ENCODE measurements at places on chromosomes 12 and 14.

DNA sequence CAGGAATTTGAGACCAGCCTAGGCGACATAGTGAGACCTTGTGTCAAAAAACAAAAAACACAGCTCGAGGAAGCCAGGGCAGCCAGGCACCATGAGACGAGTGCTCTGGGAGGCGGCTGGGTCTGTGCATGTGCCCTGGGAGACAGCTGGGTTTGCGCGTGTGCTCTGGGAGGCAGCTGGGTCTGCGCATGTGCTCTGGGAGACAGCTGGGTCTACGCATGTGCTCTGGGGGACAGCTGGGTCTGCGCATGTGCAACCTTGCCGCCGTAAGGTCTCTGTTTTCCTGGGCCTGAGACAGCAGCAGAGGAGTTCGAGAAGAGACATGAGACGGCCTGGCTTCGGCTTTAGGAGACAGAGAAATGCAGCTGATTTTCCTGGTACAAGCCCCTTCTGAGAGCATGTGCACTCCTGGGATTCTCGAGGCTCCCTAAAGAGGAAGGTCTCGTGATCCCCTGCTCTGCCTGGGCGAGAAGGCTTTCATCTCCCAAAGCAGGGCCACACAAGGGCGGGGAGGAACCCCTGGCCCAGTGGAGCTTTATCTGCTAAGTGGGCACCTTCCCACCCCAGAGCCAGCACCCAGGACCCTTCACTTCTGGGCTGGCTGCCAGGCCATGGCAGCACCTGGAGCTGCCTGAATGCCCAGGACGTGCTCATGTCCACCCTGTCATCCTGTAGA is 3.5 kb upstream of the BDKRB1 start:
- no peak for DNase-seq

DNA sequence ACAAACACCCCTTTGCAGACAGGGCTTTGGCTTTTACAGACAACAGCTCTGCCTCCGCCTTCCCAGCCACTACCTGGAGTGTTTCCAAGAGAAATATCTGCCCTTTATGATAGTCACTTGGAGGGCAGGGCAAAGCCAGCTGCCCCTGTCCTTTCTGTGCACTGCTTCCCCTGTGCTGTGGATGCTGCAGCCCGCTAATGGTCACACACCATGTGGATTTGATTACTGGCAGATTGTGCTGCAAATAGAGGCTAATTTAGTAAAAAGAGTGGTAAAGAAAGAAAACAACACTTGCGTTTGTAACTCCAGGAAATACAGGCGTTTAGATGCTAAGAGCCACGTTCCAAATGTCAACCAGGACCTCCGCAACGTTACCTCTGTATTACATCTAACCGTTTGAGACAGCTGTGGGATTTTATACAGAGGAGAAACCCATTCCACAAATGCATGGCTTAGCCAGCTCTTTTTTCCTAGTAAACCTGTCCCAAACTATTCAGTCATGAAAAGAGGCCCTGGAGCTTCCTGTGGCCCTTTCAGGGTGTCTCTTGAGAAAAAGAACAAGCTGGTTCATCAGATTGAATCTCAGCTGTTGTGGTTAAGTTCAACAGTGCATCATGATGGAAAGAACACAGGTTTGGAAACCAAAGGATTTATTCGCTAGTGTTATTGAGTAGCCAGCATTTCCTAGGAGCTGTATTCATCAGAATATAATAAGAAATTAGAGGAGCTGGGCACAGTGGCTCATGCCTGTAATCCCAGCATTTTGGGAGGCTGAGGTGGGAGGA is 30.1 kb upstream of the PWP1 start:
- DNase-seq, result no peak

DNA sequence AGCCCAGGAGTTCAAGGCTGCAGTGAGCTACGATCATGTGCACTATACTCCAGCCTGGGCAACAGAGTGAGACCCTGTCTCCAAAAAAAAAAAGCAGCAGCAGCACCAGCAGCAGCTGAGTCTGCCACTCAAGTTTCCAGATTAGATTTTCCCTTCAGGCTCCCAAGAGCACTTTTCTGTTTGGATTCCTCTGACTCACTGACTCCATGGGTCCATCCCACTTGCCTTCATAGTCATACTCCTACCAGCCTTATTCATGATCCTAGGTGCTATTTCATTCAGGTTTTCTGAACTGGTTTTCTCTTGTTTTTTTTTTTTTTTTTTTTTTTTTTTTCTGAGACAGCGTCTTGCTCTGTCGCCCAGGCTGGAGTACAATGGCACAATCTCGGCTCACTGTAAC is 6.8 kb upstream of the TWF1 start:
- no peak for DNase-seq

DNA sequence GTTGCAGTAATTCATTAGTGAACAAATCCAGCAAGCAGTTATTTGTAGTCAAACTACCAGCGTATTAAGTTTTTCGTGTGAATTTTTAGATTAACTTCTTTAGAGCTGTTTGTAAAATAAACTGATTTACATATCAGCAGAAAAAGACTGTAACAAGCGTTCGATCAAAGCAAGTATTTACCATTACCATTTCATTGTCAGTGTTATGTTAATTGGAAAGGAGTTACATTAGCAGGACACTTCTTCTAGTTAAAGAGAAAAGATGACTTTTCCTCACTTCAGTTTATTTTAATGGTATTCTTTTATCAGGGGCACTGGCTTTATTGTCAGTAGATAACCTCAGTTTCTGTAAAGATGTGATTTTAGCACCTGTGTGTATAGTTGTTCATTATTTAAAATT is 151.1 kb upstream of the AEBP2 start:
- DNase-seq, result no peak

GRCh38 chr12:64627771-64628170 is 17.5 kb downstream of the RASSF3 start:
- no peak for DNase-seq

- no peak for DNase-seq
These were observed 409.8 kb downstream of the DAD1 start for GRCh38 chr14:22179190-22179589.

DNA sequence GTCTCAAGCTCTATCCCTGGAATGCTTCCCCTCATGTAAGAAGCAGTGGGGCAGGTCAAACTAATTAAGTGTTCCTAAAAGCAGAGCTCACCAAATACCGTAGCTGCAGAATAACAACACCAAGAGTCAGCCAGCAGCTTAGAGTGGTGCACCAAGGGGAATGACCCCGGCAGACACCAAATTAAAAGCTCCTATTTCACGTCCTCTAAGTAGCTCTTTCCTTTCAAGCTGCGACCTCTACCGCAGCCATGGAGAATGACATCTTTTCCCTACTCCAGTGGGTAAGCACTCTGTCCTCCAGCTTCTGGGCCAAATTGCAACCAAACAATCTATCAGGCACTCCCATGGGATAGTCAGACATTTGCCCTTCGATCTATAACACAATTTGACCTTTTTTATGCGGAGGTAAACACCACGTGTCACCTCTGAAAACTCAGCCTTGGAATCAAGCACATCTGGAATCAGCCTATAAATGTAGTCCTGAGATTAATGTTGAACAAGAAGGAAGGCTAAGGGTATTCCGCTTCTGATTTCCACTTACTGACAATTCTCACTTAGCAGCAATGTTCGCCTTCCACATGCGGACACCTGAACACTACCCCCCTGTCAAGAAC is 67.6 kb upstream of the CDKN3 start:
- DNase-seq, result peak; percentile 9

DNA sequence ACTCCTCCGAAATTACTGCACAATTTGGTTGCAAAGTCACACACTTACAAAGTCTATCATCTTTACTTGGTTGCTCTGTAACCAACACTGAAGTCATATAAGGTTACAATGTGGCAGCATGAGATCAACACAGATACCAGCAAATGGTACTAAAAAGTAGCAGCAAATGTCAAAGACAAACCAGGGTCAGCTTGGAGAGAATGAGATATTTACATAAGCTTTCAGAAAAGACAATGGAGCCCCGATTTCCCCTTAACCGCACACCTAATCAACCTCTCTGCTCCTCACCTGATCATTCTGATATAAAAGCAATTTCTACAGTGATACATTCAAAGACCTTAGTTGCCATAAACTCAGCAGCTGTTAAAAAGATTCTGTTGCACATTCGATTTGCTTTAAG is 76.4 kb upstream of the FOXN3 start:
- no peak for DNase-seq

- DNase-seq, result no peak
These were observed 5.7 kb downstream of the FAM222A start for GRCh38 chr12:109719123-109720022.

- DNase-seq, result no peak
These were observed 52.3 kb downstream of the FNTB start for GRCh38 chr14:65038966-65039365.

DNA sequence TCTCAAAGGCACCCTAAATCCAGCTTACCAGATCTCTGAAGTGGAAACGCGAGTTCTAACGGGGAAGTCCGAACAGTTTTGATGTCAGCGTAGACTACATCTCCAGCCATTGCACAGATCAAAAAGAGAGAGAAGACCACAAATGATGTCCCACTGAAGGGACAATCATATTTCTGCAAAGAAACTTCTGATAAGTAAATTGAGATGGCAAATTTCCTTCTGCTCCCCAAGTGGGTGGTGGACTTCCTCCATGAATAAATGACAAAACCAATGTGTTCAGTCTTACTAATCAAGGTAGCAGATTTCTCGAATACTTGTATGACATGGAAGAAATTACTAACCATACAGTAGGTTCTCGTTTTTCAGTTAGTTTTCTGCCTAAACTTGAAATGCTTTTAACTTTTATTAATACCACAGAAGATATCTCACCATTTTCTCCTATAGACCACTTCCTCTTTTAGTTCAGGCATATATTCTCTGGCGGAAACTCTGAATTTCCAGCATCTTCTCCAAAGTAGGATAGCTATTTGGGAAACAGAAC is at the start of gene CLECL1:
Gene CLECL1 (minus strand): TSS at position 177 of the 541 bp plus-strand sequence.
- no peak for DNase-seq

- DNase-seq, result no peak
These were observed 104.3 kb upstream of the MAX start for GRCh38 chr14:65206448-65207096.

Data from activated naive CD8-positive, alpha-beta T cell treated with anti-CD3 and anti-CD28 coated beads, Interleukin-2, amount 50 U/mL, for 24 hours (primary cell).